ENCODE measurements at places on chromosomes 5 and 9. TPM values are rescaled to one million over a fixed set of nuclear protein-coding genes. Genes with fewer than 3 reads are reported as not detected.

The NUTM2F gene
- total RNA-seq = not detected

DNA sequence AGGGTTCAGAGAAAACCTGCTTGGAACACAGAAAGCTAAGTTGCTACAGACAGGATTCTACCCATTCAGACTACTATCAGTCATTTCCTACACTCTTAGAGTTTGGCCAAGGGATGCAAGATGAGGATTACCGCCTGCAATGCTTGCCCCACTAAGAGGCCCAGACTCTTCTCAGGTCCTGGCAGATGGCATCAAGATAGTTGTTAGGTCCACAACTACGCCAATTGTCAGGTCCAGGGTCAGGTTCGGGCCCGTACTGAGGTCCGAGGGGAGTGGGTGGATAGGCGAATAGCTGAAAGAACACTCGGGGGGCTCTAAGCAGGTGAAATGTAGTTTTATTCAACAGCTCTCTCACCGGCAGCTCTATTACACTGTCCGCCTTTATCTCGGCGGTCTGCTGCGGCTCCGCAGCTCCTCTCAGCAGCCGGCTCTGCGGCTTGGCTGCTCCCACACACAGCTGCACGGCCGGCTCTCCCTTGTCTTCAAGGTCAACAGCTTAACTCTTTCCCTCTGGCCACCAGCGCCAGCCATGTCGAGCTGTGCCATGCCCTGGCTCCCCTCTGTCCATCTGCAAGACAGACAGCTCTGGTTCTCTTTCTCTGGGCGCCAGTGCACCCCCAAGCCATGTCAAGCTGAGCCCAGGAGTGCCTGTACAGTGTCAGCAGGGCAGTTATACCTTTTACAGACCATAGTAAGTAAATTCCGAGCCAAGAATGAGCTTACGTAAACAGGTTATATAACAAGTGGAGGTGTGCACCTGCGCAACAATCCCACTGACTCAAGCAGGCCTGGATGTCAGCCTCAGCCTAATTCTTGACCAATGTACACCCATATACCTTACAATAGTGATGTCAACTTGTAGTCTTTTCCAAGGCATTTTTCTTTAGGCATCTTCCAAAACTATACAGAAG lies 24.0 kb downstream of the ENC1 start:
- no peak for DNase-seq

- no peak for DNase-seq
These were observed 616 bp upstream of the ENC1 start for GRCh38 chr5:74640954-74641734.

- DNase-seq = peak; percentile 83
These were observed 4.4 kb downstream of the SLC25A25 start for GRCh38 chr9:128072144-128073021.

DNA sequence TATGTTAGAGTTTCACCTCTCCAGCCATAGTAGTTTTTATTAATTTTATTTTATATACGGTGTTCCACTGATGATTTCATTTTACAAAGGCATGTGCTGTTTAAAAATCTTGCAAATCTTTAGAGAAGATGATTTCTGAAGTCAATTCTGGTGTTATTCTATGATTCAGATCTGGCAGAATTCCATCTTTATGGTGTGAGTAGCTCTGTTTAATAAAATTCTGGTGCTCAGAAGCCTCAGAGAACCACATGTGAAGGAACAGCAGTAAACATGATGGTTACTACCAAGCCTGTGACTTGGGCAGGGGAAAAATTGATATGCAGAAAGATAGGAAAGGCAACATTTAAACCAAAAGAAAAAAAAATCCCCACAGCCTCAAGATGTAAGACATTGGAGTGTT lies 299.7 kb downstream of the NPR3 start:
- DNase-seq = no peak

- DNase-seq = no peak
These were observed 3.6 kb upstream of the NR5A1 start for GRCh38 chr9:124510650-124511425.
